HL-60 (cell line): ENCODE measurements at places on chromosomes 2 and 18.

DNA sequence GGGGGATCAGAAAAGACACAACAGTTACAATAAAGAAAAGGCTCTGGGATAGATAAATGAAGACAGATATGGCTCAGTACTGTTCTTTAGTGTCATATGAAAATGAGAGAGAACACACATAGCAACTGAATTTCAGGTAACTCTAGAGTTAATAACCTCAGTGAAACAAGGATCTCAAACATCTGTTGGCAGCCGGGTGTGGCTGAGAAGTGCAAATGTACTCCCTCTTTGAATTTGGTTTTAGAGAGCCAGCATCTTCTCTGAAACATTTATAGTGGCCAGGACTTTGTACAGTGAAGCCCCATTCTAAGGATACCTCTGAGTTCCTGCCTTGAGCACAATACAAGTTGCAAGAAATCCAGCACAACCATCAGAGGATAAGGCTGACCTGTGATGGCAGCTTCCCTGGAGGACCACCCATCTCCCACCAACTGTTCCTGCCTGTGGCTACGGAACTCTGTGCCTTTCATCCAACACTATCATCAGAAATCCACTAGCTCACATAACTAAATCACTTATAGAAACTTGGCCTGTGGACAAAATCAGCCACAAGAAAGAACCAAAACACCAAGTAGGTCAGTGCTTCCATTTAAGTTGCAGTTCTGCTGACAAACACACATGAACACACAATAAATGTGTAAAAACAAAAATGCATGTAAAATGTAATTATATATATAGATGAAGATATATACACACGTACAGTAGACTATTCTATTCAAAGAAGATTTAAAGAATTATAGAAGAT is 37.3 kb upstream of the PEX13 start:
- no peak for DNase-seq

DNA sequence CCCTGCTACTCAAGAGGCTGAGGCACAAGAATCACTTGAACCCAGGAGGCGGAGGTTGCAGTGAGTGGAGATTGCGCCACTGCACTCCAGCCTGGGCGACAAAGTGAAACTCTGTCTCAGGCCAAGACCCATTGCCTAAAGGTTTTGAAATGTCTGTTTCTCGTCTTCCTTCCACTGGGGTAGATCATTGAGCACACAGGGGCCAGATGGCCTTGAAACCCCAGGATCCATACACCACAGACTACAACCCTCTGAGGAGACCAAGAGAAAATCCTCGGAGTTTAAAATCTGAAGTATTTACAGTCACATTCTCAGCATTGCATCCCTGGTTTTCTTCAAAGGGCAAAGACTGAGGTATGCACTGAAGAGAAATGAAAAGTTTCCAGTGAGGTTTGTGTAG is 7.1 kb upstream of the EPAS1 start:
- no peak for DNase-seq

DNA sequence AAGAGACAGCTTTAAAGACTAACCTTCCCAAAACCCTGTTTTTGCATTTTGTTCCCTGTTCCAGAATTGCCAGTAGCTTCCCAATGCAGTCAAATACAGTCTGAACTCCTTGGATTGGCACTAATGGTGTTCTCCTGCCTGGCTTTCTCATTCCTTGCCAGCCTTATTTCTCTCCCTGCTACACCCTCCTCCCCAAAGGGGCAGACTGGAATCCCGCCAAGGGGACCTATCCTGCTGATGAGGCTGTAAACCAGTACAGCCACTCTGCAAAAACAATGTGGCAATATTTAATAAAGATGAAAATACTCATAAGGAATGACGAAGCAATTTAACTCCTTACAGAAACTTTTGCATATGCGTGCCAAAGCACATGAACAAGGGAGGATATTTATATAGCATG is 4.5 kb upstream of the SLC4A5 start:
- DNase-seq, result no peak

- no peak for DNase-seq
Observed at GRCh38 chr2:186718122-186718521, 24.3 kb downstream of the FAM171B start.

DNA sequence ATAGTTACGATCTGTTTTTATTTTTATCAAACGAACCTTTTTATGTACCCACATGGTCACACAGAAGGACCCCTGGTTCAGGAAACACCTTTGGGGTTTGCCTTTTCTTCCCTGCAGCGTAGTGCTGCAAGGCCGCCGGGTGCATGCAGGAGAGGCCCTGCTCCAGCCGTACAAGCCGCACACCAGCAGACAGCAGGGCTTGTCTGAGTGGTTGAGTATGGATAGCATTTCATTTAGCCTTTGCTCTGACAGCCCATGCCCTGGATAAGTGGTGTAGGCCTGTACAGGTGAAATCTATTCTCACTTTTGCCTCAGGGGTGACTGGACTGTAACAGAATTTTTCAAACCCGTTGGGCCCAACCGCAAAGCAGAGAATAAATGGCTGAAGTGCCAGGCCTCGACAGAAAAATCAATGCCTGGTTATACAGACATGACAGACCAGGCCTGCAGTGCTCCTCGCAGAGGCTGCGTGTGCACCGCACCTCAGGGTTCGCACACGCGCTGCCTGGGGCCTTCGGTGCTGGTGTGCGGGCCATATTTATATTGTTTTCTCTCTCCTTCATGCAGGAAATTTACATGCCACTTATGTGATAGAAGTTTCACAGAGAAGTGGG is 279.1 kb downstream of the ZNF407 start:
- DNase-seq, result no peak

DNA sequence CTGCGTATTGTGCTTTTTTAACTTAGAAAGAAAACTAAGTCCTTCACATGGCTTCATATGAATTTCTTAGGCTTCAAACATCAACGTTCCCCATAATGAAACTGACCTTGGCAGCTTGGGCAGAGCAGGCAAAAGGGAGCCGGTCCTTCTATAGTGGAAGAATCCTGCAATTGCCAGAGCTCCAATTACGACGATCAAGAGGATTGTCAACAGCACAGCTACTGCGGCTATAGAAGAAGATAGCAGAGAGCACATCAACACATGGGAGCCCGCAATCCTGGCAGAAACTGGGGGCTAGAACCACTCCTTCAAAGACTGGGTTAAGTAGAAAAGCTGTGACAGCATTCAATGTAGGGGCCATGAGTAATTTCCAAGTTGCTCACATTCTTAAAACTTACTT is 69.8 kb downstream of the DHRS9 start:
- no peak for DNase-seq

DNA sequence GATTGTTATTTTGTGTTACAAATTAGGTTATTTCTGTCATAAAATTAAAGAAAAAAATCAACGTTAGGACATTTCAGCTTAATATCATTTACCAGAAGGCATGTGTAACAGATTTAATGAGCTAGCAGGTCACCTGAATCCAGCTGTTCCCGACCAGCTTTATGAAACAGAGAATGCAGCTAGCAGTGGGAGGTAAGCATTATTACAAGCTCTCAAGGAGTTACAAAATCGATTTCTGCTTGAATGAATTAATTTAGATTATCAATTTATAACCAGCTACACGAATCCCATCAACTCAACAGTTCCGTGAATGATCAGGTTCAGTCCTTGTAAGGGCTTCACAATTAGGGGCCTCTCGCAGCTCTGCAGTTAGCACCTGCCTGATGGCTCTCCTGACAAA is 211.9 kb downstream of the PTGR3 start:
- no peak for DNase-seq

GRCh38 chr2:28411956-28412609 is 19.4 kb downstream of the FOSL2 start:
- no peak for DNase-seq

- DNase-seq, result no peak
Observed at GRCh38 chr18:27585602-27586173, 400.6 kb upstream of the CHST9 start.

DNA sequence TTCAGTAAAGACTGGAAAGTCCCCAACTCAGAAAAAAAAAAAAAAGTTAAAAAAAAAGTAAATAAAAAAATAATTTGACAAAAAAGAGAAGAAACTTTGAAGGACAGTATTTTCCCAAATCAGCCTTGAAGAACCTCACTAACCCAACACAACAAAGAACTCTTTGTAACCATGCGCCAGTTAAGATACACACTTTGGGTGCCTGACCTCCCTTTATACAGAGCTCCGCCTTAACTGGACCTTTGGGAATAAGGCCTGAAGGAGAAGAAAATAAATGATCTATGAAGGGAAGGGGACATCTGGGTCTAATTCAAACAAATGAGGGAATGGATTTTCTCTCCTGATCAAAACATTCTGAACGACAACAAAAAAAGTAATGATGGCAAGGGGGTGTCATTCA is 2.2 kb upstream of the GFPT1 start:
- no peak for DNase-seq

- DNase-seq, result no peak
Observed at GRCh38 chr2:223262946-223263345, 211.0 kb downstream of the KCNE4 start.

DNA sequence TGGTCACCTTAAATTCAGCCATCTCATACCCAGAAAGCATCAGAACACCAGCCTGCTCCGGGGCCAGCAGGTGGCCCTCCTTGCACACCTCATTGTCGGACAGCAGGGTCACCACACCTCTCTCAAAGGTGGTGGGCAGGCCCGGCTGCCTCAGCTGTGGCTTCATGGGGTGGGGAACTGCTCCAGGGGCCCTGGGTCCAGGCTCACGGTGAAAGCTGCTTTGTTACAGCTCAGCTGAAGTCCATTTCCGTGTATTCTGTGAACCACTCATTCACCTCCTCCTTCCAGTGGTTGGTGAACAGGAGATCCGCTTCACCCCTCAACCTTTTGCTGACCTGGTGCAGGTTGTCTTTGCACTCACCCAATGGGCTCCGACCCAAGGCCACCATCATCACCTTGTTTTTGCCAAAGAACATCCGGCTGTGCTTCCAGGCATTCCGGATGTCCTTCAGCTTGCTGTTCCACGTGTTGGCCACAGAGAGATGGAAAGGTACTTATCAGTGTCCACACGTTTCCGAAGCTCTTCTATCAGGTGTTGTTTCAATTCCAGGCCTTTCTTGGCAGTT is 78.6 kb upstream of the LDLRAD4 start:
- DNase-seq, result no peak

DNA sequence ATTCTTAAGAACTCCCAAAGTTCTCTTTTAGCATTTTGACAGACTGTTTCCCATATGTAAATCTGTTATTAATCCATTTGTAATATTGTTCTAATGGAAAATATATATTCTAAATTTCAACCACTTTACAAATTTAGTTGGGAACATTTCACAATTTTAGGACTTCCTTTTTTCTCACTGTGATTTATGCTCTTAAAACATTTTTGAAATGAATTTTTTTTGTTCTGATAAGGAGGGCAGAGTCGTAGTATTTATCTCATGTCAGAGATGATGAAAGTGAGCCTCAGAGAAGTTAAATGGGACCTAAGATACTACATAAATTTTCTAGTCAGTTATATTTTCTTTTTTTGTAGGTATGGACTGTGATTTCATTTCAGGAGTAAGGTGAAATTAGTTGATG is 26.6 kb downstream of the RASGRP3 start:
- no peak for DNase-seq

- DNase-seq, result no peak
Observed at GRCh38 chr2:12436483-12436882, 280.3 kb upstream of the TRIB2 start.
